ENCODE measurements at places on chromosomes 11 and 22. TPM values are rescaled to one million over a fixed set of nuclear protein-coding genes. Genes with fewer than 3 reads are reported as not detected.

- DNase-seq = no peak
Measured at GRCh38 chr11:44065161-44065661, 859 bp upstream of the ACCS start.

- no peak for DNase-seq
Measured at GRCh38 chr11:2794046-2794967, 91.3 kb downstream of the CDKN1C start.

- no peak for DNase-seq
Measured at GRCh38 chr11:57399221-57399620, 8.8 kb upstream of the PRG2 start.

DNA sequence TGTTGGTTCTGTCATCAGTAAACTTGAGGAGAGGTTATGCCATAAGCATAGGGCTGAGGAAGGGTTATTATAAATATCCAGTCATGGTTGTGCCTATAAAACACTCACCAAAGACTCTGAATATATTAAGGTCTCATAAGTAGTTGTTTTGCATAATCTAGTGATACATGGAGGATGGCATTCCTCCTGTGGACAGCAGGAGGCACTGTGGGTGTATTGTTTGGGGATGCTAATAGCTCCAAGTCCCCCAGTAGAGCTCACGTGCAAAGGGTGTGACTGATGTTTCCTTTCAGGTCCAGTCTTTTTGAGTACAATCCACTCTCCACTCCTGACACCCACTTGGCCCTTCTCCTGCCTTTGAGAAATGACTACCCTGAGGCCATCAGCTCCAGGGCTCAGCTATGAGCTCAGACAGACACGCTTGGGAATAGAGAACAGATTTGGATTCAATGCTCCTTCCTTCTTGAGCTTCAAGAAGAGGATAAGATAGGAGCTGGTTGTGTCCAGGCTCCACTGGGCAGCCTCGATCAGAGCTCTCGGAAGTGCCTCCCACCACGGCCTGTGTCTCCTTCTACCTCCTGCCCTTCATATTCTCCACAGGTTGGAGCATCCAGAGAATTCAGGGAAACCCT lies 85.2 kb upstream of the IGLL5 start:
- no peak for DNase-seq

DNA sequence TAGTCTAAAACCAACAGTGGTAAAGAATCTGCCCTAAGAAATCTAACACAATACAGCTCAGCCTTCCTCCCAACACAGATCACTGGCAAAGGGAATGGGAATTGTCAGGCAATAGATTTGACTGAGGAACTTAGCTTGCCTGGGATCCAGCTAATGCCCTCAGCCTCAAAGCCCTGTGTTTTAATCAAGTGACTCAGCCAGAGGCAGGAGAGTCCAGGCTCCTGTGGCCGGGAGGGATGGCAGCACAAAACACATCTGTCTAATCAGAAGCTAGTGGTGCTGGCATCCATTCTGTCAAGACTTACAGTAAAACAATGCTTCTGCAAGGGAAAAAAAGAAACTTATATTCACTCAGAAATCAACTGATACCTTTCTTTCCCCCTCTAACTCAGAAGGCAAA lies 5.6 kb downstream of the SYTL2 start:
- no peak for DNase-seq

Gene PTPRJ
- 11.6 TPM for total RNA-seq

GRCh38 chr22:20750461-20751184 lies 23.3 kb upstream of the SERPIND1 start:
- peak; percentile 57 for DNase-seq

DNA sequence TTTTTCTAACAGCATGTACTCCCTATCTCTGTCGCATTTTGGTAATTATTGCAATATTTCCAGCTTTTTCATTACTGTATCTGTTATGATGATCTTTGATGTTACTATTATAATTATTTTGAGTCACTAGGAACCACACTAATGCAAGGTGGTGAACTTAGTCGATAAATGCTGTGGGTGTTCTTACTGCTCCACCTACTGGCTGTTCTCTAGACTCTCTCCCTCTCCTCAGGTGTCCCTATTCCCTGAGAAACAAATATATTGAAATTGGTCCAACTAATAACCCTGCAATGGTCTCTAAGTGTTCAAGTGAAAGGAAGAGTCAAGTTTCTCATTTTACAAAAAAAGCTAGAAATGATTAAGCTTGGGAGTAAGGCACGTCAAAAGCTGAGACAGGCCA lies 10.5 kb downstream of the ARL14EP start:
- DNase-seq = peak; percentile 71
